RCC 7860 (cell line): ENCODE measurements at places on chromosomes 13 and 19.

DNA sequence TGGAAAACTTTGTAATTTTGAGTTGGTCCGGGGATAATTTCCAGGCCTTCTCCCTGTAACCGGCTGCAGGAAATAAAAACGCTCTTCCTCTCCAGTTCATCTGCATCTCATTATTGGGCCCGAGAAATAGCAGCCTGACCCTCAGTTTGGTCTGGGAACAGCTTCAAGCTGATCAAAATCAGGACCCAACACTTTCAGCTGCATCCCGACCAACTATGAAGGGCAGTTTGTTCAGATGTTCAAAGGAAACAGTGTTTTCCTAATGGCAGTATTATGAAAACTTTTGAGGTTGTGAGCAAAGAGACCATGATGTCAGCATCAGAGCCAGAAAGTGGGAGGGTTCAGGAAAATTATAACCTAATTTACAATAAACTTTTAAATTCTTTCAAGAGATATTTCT, 35.7 kb downstream of the STK24 start:
- DNase-seq, result no peak

DNA sequence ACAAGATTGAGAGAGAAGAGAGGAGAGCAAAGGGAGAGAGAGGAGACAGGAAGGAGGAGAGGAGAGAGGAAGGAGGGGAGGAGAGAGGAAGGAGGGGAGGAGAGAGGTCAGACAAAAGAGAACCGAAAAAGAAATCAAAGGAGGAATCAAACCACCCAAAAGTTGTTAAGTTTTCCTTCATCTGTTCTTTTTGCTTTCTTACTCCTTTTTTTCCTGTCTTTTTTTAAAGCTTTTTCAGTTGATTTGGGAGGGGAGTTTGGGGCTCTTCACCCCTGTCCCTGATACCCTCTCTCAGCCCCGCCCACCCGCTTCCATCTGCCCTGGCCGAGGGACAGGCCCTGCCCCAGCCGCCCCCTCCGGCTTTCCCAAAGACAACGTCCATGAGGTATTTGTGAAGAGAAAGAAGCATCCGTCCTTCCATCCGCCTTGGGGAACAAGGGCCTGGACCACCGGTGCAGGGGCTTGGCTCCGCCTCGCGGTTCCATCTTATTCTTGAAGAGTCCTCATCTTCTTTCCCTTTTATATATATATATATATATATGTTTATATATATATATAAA, 13.3 kb downstream of the ZNF574 start:
- no peak for DNase-seq

GRCh38 chr13:112486386-112487126, 101.4 kb downstream of the TUBGCP3 start:
- DNase-seq, result no peak

DNA sequence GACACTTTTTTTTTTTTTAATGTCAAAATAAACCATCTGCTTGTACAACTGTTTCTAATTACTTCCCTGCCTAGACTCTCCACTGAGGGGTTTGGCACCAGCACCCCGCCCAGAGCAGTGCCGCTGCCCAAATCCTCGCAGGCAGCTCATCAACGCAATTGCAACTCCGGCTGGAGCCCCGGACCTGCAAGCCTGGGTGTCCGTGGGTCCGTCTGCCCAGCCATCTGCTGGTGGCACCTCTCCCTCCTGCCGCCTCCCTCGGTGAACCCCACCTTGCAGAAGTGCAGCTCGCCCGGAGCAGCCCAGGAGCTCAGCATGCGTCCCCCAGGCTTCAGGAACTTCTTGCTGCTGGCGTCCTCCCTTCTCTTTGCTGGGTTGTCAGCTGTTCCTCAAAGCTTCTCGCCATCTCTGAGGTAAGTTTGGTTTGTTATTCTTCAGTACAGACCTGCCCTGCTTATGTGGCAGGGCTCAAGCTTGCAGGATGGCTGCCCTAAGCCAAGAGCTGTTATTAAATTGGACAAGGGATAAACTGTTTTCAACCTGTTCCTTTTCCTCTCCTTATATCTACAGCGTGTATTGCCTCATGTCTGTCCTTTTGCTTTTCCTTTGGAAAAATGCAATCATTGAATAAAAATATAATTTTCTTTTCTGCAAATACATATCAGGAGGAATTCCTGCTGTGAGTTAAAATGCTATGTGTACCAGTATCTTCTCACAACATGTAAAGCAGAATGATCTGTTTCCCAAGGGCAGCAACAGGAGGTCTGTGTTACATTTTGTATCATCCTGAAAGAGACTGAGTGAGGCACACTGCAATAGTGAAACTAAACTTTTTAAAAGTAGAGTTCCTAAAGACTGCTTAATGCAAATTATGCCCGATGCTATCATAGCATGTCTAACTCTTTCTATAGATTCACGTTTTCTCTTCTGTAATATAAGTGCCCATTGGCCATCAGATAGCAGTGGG, at the start of gene ITGBL1:
Gene ITGBL1 (plus strand): TSS at position 157 of the 967 bp plus-strand sequence. CDS start 159 bp downstream, at position 316.
- DNase-seq, result no peak

DNA sequence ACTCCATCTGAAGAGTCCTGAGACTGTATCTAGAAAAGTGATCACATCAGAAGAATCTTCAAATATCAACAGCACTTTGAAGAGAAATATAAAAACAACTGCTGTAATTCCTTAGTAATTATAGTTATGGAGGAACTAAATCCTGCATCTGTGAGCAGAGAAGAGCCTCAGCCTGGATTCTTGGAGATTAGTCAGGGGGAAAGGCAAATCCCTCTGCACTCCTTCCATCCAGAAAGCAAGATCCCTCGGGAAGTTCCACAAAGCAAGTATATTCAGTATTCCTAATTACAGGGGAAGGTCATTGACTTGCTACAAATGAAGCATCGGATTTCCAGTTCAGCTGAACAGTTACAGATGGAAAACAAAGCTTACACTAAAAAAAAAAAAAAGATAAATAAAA, 256.6 kb upstream of the IPO5 start:
- DNase-seq, result no peak

DNA sequence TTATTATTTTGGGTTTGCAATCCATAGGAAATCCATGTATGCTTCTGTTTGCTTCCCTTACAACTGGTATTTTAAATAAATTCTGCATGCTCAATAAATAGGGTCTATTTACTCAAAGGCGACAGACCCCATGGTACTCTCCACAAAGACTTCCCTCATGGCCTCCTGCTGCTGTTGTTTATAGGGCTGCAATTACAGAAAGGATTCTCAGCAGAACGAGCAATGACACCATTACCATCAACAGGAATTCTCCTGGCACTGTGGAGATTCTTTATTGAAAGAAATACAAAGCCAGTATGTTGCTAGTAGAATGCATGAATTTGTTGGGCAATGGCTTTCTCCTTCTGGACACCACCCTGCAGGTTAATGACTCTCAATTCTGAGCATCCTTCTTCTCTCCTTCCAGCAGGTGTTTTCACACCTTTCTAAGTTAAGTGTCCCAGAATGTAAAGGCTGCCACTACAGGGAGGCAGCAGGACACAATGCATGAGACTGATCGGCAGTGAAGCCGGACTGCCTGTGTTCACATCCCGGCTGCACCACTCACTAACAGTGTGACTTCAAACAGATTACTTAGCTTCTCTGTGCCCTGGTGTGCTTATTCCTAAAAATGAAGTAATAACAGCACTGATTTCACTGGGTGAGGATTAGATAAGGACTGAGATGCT, 360.2 kb downstream of the DNAJC15 start:
- no peak for DNase-seq

GRCh38 chr19:55490478-55491432, 2.5 kb downstream of the SSC5D start:
- DNase-seq, result no peak

- no peak for DNase-seq
These were observed 11.2 kb downstream of the EGLN2 start for GRCh38 chr19:40810160-40810559.

- no peak for DNase-seq
These were observed 1597.1 kb upstream of the MIR17HG start for GRCh38 chr13:89750371-89750770.

- no peak for DNase-seq
These were observed 2.4 kb downstream of the BLOC1S3 start for GRCh38 chr19:45180936-45181335.

DNA sequence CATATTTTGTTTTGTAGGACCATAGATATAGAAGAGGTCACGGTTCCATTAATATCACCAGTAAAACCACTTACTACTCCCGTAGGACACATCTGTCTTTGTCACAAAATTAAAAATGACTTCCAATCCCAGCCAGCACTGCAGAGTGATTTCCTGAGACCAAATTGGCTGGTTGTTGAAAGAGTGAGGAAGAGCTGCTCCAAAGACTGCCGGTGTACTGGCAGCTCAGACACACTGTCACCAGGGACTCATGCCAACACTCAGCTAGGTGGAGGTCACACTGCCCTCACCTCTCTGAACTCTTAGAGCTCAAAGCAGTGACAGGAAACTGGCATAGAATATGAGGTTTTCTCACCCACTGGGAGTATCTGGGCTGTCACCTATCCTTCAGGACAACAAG, 52.1 kb downstream of the FLT1 start:
- no peak for DNase-seq

- no peak for DNase-seq
These were observed 83.8 kb downstream of the CRYL1 start for GRCh38 chr13:20441879-20442278.

GRCh38 chr13:42392716-42393572, 121.0 kb downstream of the AKAP11 start:
- no peak for DNase-seq
